ENCODE measurements at places on chromosomes 7 and 10.

DNA sequence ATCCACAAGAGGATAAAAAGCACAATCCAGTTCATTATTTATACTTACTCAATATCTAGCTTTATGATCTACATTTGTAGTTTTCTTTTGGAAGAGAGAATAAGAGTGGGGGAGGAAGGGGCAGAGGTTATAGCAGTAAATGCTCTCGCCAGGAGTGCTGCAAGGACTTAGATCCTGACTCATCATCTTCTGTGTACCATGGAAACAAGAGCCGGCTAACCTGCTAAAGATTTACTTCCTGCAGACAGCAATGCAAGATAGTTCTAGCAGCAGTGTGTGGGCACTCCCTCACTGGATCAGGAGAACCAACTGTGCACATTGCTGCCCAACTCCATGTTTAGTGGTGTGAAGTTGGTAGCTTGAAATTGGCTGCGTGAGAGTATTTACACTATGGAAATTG, 47.7 kb upstream of the TRIL start:
- DNase-seq = peak; percentile 19

DNA sequence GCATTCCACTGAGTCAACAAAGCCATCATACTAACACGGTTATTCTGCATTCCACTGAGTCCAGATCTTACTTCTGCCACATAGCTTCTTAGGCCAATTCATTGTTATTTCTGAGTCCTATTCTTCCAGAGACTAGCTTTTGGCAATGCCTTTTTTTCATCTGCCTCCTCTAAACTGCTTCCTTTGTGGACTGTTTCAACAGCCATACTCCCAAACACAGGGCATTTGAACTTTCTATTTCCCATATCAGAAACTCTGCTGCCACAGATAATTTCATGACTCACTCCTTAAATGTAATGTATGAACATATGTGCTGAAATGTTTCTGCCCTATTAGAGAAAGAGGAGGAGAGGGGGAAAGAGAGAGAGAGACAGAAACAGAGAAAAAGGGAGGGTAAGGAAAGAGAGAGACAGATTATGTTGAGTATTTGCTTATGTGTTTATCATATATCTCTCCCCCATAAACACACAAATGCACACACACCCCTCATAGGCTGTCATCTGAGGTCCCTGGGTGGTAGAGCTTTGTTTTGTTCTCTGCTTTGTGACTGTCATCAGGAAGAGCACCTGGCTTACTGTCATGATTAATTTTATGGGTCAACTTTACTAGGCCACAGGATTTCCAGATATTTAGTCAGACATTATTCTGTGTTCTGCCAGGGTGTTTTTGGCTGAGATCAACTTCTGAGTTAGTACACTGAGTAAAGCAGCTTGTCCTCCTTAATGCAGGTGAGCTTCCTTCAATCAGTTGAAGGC, 308.0 kb upstream of the KCND2 start:
- peak; percentile 92 for DNase-seq

GRCh38 chr10:72812415-72812752, 81.2 kb upstream of the OIT3 start:
- DNase-seq = no peak

- DNase-seq = peak; percentile 83
Measured at GRCh38 chr10:103859161-103860086, 4.0 kb upstream of the SH3PXD2A start.

DNA sequence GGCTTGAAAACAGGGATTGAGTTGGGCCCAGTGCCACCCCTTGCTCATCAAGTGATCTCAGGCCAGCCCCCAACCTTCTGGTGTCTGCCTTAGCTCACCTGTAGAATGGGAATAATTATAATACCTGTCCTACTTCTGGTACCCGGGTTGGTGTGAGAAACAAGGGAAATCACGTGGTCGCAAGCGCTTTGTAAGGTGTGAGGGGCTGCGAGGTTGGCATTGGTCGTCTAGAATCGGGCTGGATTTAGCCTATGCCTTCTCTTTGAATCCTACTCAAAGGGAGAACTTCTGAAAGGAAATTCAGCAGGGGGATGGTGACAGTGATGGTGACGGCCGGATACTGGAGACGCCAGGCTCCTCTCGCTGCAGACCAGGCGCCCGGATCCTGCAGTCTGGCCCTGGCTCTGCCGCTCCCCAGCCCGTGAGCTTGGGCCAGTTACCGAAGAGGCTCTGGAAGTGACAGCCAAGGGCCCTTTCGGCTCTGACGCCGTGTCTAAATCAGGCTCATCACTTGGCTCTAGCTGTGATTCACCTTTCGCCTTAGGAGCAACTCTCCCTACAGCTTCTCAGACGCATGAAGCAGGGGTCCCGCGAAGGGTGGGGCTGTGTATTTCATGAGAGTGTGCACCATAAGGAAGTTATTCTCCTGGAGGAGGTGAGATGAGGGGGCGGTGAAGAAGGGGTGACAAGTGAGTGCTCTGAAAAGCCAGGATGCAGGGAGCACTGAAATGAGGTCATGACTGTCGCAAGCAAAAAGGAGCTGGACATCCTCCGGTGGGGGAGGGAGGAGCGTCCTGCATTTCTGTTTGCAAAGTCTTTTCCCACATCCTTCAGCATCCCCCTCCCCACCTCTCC, 4.0 kb upstream of the CREB5 start:
- DNase-seq = no peak

DNA sequence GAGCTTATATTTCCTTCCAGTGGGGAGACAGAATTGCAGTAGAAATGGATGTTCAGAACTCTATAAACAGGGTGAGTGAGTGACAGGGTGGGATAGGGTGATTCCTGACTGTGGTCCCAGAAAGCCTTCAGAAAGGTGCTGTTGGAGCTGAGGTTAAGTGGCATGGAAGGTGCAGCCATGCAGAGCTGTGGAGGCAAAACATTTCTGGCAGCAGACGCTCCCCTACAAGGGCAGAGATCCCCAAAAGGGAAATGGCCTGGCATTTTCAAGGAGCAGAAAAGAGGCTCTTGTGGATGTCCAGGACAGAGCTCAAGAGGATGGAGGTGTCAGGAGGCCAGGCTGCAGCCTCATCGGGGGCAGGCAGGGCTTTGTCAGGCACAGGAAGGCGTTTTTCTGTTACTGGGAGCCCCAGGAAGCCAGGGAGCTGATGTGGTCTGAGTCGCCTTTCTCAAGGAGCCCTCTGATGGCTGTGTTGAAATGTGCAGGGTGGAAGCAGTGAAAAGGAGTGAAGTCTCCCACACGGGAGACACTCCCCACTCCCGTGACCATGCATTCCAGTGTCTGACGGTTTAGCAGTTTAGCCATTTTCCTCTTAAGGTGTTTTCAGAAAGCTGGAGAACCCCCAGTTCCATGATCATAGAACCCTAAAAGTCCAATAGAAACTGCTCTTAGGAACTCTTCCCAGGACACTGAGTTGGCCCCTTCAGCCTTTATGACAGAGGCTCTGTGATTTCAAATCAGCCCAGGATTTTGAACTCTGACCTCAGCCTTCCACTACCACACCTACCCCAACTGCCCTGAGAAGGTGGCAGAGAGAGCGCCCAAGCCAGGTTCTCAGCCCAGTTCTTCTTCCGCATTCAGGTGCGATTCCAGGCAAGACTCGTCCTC, 96.2 kb downstream of the C10orf105 start:
- peak; percentile 28 for DNase-seq

GRCh38 chr7:101146-102046, 91.0 kb upstream of the FAM20C start:
- DNase-seq = peak; percentile 30

- peak; percentile 10 for DNase-seq
Measured at GRCh38 chr7:97174303-97174702, 56.8 kb downstream of the SDHAF3 start.

DNA sequence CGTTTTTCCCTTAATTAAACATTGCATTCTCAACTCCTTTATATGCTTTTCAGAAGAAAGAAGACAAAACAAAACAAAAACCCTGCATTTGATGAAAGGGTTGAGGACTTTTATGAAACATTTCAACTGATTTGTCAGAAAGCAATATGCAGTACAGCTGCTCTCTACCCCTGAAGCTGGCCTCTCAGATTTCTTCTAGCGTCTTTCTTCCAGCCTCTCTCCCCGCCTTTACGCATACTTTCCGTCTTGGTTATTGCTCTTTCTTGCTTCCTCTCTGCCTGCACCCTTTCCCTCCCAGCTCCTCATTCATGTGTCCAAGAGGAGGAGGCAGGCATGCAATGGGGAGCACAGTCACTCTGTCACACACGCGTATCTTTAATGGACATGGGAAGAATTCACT, 91.0 kb upstream of the COL1A2 start:
- peak; percentile 87 for DNase-seq

- no peak for DNase-seq
Measured at GRCh38 chr7:120043250-120043649, 229.7 kb upstream of the KCND2 start.

DNA sequence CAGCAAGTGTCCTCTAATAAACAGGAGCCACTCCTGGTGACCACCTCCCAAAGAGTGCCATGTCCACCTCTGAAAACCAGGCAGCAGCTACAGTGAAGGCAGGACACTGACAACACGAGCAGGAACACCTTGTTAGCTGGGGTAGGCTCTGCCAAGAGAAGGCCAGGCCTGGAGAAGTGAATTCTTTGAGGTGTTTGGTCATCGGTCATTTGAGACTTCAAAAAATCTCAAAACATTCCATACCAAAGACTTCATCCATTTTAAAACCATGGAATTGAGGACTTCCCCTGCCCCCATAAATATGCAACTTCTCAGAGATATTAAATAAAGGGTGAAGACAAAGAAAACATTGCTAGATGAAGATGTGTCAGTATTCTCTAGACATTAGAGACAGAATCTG, 28.4 kb upstream of the OPALIN start:
- no peak for DNase-seq

- no peak for DNase-seq
Measured at GRCh38 chr7:29851487-29851886, 45.2 kb downstream of the WIPF3 start.

DNA sequence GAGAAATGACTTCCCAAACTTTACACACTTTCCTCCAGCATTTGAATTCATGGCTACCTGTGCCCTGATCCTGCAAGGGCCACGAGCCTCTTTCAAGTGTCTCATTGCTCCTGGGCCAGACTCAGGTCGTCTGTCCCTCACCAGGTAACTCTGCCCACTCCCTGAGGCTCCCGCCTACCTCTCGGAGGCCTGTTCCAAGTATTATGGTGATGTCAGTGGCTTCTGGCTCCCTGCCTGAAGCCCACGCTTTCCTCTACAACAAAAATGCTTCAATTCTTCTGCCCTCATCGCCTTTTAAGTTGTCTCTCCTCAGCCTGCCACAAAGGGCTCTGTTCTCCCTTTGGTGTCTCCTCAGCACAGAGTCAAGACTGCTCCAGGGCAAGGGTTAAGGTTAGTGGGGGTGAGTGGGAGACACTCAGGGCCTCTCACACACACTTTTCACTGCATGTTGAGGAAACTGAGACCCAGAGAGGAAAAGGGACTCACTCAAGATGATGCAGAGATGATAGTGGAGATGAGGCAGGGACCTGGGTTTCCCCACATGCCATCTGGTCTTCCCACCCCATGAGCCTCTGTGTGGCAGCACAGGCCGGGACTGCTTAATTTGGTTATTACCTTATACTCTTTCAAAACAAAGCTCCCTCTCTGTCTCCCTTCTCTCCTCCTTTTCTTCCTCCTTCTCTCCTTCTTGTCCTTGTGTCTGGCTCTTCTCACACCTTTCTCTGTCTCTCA, 28.3 kb upstream of the EGR2 start:
- no peak for DNase-seq

- no peak for DNase-seq
Measured at GRCh38 chr7:123929655-123930054, 4.6 kb downstream of the SPAM1 start.

GRCh38 chr7:25726170-25726780, 425.7 kb upstream of the NFE2L3 start:
- DNase-seq = no peak

DNA sequence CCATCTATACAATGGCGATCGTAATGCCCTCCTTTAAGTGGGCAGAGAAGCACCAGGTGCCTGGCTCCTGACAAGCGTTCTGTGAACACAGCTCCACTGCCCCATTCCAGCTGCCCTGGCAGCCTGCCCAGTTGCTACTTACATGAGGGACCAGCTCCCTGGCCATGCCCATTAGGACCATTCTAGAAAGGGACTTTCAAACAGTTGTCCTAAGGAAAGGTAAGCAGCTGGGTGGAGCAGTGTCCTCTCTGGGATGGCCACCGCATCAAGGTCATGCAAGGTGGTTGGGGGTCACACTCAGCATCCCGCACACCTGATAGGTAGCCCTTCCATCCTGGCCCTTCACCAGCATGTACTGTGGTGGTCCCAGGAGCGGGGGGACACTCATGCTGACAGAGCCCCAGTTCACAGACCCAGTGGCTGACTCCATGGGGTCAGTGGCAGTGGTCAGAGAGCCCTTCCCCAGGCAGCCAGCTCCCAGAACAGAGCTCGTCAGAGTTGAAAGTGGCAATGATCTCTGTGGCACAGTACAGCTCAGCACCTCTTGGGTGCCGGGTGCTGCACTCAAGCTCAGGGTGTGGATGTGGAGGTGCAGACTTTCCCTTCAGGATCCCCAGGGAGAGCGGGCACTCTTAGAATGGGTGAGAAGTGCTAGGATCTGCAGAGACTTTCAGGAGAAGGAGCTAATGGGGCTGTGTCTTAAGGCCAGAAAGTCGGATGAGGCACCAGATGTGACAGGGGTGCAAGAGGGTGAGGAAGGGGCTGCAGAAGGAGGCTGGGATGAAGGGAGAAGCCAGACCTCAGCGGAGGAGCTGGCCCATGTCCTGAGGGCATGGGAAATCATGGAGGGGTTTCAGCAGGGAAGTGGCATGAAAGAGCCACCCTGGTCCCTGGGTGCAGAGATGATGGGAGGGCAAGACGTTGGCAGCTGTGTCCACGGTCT, 10.9 kb downstream of the MMRN2 start:
- no peak for DNase-seq

GRCh38 chr10:75230600-75231038, 5.1 kb downstream of the COMTD1 start:
- peak; percentile 89 for DNase-seq
